ENCODE measurements at places on chromosomes 1 and 21.

GRCh38 chr1:234879147-234880080 lies 249.2 kb downstream of the TOMM20 start:
- DNase-seq = no peak

GRCh38 chr1:206867716-206868115 lies 2.3 kb downstream of the IL20 start:
- no peak for DNase-seq

DNA sequence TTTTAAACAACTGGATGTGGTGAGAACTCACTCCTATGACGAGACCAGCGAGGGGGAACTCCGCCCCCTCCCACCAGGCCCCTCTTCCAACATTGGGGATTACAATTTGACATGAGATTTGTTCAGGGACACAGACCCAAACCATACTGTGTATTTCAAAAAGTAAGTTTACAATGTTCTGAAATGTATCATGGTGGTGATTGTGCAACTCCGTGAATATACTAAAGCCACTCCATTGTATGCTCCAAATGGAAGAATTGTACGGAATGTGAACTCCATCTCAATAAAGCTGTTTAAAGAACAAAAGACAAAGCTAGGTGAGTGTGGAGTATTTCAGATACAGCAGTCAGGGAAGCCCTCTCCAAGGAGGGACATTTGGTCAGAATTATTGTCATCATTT lies 432.1 kb upstream of the VAMP3 start:
- no peak for DNase-seq

- no peak for DNase-seq
Measured at GRCh38 chr1:108043707-108044106, 78.7 kb upstream of the VAV3 start.

DNA sequence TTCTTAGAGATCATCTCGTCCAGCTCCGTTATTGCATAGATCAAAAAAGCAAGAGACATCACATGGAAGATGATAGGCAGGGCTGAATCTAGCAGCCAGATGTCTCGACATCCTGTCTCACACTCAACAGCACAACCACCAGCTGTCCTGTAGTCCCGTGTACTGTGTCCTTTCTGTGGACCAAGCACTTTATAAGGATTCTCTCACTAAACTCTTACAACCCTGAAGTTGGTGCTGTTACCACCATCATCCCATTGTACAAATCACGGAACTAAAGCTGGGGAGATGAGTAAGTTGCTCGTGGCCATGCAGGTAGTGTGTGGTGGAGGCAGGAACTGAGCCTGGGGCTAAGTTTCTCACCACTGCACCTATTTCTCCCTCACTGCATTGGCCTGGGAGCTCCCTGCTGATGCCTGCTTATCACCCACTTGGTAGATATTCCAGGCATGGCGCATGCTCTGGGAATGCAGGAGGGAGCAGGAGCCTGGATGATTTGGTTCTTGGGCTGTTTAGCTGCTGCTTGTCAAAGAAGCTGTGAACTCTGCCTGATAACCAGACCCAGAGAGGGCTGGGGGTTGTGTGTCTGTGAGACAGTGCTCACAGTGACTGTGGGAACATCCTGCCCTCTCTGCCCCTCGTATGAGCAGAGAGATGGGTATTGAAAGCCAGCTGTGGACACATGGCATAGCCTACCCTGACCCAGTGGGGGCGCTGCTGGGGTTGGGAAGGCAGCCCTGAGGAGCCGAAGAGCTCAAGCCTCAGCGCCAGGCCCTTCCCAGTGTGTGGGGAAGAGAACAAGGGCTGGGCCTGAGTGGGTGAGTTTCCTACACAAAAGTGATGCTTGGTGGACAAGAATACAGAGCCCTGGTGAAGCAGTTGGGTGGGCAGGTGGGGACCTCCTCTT lies 13.6 kb downstream of the PPFIA4 start:
- DNase-seq = no peak

GRCh38 chr1:223702735-223703667 lies 9.3 kb upstream of the CAPN2 start:
- peak; percentile 31 for DNase-seq

DNA sequence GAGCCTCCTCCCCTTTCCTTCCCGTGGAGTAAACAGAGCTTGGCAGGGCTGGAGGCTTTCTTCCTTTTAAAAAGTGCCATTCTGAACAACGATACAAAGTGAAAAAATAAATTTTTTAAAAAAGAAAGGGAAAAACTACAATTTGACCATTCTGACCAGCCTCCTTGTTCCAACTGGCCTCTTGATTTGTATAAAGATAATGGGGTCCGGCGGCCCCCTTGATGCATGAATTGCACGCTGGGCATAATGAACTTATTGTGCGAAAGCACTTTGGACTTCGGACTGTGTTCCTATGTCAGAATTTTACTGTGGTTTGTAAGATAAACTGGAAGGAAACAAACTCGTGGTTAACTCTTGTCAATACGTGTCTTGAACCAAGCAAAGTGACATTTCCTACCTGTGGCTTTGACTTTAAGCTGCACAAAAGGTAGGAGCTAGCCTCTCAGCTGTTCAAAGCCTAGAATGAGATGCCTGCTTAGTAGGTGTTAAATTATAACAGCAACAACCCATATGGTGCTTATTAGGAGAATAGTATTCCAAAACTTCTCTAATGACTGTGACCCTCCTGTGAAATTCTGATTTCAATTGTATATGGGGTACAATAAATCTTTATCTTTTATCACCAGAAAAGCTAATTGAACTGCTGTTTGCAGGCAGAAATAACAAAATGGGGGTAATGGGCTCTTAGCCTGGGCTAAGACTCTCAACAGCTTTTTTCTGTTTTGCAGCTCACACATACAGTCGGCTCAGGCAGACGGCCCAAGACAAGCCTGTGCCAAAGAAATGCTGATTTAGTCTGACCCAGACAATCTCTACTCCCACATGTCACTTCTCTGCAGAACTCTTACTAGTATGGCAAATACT lies 9.3 kb downstream of the IRF2BP2 start:
- DNase-seq = no peak

- DNase-seq = peak; percentile 50
Measured at GRCh38 chr1:27650539-27651175, 15.7 kb upstream of the FGR start.

- peak; percentile 74 for DNase-seq
Measured at GRCh38 chr1:246117066-246117791, 389.9 kb downstream of the SMYD3 start.

DNA sequence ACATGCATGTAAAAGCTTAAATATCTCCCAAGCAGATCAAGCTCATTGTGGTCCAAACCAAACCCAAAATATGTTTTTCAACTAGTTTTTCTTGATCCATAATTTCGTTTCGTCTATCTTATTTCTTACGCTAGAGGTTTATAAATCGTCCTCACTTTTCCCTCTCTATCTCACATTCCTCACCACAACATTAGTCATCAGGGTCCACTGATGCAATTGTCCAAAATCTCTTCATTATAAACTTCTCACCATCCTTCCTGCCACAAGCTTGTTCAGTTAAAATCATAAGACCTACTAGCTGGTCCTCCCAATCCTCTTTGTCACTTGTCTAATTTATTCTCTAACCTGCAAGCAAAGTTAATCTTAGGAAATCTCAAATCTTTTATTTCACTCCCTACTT lies 173.0 kb upstream of the PALMD start:
- DNase-seq = no peak

DNA sequence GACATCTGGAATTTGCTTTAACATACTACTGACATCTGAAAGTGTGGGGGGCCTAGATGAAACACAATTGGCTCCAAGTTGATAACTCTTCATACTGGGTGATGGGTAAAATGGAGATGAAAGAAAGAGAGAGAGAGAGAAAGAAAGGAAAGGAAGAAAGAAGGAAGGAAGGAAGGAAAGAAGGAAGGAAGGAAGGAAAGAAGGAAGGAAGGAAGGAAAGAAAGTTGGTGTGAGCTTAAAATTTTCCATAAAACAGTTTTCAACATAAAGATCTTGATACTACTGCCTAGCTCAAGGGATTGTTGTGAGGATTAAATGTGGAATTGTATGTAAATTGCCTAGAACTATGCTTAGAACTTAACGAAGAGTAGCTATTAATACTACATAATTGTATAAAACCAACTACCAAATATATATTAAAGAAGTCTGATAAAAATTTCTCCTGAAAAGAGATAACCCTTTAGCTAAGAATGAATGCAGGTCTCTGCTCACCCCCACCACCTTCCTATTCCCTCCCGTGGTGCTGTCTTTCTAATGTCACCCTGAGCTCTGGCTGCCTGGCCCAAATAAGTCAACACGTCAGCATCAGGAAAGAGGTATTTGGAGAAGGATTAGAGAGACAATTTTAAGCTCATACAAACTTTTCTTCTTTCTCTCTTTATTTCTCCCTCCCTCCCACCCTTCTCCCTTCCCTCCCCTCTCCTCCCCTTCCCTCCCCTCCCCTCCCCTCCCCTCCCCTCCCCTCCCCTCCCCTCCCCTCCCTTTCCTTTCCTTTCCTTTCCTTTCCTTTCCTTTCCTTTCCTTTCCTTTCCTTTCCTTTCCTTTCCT lies 89.3 kb upstream of the SGIP1 start:
- no peak for DNase-seq

- no peak for DNase-seq
Measured at GRCh38 chr1:53579221-53580008, 120.2 kb downstream of the DMRTB1 start.

DNA sequence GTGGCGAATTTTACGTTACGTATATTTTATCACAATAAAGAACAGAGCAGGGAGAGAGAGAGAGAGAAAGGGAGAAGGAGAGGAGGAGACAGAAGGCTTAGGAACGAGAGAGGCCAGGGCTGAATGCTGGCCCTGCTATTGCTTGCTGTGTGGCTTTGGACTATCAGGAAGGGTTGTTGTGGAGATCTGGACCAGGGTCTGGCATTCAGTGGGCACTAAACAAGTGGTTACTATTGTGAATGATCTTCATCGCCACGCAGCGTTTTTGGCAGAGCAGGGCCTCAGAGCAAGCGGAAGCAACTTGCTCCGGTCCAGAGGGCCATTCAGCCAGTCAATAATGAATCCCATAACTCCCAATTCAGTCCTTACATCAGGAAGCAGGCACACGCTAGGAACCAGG lies 26.4 kb downstream of the PIK3C2B start:
- no peak for DNase-seq

GRCh38 chr1:172219966-172220365 lies 200.5 kb upstream of the C1orf105 start:
- DNase-seq = no peak
